AG09309 (cell line): ENCODE measurements at places on chromosomes 2 and 18.
A peak's percentile ranks its signal among the peaks of the same experiment; 100 is the strongest.

DNA sequence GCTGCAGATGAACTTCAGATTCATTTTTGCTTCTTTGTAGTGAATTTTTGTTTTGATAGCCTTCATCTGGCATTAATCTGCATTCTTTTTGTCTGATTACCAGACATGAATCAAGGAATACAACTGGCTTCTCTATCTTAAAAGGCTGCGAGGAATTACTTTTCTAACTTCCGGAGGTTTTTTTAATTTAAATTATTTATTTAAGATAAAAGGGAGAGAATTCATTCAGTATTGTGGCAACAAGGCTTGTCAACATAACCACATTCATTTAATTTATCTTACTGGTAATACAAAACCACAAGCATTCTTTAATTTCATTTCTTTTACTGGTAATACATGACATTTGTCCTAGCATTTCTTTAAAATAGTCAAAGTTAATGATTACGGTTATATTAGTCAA is 36.0 kb downstream of the CSRNP3 start:
- DNase-seq = peak; percentile 13

DNA sequence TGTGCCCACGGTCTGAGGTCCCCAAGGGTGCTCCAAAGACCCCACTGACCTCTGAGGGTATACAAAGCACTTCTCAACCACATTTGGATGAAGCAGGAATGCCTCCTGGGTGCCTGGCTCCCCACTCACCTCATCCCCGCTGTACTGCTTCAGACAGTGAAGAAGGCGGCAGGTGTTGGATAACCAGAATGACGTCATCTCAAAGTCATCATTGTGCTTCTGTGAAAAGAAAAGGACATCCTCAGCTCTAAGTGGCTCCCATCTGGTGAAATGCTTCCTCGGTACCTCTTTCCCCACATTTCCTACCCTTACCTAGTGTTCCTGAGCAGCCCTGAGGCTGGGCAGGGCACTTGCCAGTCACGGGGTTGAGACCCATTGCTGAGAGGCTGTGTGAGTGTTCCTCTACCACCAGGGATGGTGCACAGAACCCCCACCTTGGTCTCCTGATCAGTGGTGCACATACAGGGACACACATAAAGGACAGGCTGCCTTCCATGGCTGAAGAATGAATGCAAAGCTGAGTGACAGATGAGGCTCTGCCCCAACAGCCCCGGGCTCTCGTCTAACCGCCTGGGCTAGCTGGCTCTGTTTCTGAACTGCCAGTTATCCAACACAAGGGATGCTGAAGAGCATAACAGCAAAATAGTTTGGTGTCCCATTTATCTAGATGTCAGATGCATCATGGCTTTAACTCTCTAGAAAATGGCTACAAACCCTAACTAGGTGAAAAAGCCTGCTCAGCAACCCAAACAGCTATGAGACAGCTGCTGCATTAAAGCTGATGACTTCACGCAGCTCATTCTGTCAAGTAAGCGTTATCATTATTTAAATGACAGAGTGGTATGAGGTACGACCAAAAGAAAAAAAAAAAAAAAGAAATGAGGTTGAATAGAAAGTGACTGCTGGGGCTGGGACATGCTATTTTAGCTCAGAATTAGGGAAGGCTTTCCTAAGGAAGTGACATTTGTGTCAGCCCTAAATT is 28.2 kb upstream of the ACAA2 start:
- no peak for DNase-seq

- no peak for DNase-seq
These were observed 17.5 kb upstream of the CCL20 start for GRCh38 chr2:227796045-227796711.

- DNase-seq = no peak
These were observed 105.9 kb downstream of the PXDN start for GRCh38 chr2:1638281-1638860.

DNA sequence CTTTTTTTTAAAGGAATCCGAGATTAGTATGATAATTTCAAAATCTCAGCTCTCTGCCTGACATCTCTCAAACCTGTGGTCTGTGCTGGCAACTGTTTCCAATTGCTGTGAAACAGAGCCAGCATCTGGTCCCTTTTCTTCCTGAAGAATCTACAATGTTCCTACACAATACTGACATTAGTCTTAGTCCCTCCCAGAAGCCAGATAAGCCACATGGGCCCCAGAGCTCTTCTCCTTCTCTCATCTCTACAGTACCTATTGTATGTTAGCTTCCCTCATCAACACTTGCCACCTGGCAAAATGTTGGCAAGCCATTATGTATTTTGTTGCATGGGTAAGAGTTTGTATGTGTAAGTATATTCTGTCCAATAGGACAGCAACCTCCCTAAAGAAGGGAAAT is 62.9 kb upstream of the CDKL4 start:
- no peak for DNase-seq

DNA sequence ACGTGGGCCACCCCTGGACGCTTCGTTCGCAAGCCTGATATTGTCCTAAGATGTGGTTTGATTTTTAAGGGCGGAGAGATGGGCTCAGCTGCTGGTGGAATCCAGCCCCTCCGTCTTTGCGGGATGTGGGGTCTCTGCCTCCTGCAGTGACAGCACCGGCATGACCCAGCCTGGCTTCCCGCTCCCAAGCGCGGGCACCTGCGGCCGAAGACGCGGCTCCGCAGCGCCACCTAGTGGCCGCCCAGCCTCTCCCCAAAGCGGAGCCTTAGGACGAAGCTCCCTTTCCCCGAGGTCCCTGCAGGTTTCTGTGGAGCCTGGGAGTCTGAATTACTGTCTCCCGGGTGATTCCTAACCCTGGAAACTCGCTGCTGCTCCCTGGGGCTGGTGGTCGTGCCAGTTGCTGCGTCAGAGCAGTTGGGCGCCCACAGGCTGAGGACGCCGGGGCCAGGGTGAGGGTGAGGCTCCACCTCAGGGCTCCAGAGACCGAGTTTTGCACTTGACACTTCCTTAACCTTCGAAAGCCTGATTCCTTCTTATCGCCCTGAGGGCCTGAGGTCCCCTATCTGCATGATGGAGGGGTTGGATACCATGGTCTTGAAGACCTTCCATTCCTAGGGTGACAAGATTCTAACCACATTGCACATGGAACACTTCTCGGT is 137.5 kb downstream of the TPO start:
- no peak for DNase-seq

- no peak for DNase-seq
These were observed 29.6 kb downstream of the TNS1 start for GRCh38 chr2:217973008-217973787.

DNA sequence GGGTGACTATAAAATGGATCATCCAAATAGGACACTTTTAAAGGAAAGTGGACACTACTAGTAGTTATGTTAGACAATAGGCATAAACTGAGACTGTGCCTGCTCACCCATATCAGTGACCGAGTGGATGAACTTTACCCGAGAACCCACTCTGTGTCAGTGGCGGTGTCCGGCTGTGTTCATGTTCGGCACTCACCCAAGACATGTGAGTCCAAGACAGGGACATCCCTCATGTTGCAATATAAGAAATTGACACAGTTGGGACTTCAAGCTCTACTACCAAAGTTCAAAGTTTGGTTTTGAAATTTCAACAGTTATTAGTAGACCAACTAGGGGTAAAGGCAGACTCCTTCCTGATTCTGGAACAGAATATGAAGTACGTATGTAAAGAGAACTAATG is 326.3 kb upstream of the TNP1 start:
- DNase-seq = no peak

DNA sequence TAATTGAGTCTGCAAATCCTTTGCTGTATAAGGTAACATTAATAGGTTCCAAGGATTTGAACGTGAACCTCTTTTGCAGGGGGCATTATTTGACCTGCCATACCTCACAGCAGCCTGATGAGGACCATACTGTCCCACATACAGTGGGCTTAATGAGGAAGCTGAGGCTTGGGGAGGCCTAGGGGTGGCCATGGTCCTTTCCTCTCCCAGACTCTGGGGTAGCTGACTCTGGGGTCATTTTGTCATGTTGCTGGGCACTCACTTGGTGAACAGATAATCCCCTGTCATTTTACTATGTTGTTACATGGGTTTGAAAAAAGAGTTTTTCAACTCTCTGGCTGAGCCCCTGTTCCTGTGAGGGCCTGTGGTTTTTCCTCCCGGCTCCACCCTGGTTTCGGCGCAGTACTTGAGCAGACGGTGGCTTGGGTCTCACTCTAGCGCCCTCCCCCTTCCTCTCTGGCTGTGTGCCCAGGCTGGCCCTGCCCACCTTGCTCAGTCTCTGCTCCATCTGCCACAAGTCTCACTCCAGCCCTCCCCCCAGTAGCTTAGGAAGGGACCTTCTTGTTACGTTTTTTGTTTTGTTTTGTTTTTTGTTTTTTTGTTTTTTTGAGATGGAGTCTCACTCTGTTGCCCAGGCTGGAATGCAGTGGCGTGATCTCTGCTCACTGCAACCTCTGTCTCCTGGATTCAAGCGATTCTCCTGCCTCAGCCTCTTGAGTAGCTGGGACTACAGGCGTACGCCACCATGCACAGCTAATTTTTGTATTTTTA is 21.0 kb downstream of the INPP4A start:
- DNase-seq = no peak

- no peak for DNase-seq
These were observed 44.7 kb upstream of the TMEM131 start for GRCh38 chr2:98040331-98040939.

DNA sequence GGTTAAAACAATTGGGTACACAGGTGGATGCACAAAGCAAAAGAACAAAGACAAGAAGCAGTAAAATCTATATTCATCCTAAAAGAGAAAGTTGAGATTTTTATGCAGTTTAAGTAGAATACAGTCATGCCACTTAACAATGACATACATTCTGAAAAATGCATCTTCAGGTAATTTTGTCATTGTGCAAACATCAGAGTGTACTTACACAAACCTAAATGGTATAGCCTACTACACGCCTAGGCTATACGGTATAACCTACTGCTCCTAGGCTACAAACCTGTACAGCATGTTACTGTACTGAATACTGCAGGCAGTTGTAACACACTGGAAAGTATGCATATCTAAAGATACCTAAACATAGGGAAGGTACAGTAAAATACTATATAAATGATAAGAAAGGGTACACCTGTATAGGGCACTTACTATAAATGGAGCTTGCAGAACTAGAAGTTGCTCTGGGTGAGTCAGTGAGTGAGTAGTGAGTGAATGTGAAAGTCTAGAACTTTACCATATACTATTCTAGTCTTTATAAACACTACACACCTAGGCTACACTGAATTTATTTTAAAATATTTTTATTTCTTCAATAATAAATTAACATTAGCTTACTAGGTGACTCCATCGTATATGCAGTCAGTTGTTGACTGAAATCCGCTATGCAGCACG is 132.9 kb downstream of the BARD1 start:
- DNase-seq = no peak

GRCh38 chr2:12737297-12737696 is 20.6 kb downstream of the TRIB2 start:
- DNase-seq = no peak

DNA sequence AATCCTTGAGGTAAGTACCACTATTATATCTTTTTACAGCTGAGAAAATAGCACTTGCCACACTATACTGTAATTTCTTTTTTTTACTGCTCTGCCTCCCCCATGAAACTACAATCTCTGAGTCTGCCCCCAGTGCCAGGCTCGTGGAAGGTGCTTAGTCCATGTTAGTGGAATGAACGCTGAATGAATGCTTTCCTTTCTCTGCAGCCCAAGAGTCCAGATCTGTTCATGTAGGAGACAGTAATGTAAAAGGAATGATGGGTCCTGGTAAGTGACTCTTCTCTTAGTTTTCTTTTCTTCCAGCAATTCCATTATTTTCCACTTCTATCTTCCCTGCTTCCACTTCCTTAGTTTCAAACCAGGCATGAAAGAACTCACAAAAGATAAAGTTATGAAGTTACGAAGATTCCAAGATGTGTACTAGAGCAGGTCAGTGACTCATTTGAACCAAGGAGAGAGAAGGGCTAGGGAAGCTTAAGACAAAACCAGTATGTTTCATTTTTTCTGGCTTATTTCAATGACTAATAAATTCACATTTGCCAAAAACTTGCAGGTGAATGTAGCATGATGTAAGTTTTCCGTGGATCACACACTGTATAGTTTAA is 46.0 kb downstream of the ARHGEF33 start:
- peak; percentile 10 for DNase-seq

DNA sequence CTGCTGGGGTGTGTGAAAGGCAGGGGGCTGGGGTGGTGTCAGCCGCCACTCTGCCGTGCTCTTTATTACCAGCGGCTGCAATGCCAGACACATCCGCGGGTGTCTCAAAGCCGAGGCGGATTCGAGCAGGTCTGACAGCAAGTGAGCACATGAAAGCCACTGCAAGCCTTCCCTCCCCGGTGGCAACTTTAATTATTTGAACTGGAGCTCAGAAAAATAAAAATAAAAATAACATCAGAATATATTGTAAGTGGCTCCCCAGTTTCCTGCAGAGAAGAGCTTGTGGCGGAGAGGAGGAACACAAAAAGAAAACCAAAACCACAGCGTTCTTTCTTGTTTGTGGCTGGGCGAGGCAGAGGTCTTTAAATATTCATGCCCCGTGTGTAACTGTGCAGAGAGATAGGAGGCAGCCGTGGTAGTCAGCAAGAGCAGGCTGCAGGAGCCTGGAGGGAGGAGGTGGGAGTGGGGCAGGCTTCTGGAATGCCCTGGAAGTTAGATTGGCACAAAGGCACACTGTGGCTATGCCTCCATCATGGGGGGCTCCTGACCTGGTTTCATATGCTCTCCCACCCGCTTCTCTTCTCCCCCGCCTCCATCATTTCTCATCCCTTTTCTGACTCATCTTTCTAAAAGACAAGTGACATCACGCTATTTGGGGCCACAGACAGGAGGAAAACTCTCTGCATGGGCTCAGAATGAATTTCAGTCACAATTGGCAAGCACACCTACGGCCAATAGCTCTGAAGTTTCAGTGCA is 199.8 kb downstream of the CLIP4 start:
- DNase-seq = no peak

- no peak for DNase-seq
These were observed 157.1 kb downstream of the BAZ2B start for GRCh38 chr2:159459279-159459678.

DNA sequence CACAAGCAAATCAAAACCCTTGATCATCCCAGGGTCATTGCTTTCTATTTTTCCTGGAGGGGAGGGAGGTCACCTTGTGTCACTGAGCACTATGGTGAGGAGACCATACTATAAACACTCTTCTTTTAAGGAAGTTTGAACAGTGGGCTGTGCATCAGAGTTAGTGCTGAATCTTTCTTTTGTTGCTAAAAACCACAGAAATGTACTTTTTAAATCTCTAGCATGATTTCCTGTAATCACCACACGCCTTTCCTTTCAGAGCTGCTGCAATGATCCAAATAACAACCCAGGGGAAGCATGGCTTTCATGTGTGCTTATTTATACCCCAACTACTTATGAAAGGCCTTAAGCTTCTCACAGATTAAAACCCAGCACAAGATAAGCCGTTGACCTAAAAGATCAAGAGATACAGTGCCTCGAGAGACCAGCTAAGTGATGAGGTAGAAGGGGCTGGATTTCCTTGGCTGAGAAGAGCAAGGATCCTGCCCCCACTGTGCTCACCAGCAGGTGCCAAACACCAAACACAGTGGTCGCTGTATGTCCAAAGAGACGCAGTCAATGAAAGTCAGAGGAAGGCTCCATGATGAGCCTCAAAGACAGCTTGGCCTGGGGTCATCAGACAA is 34.7 kb downstream of the TRABD2A start:
- DNase-seq = no peak

GRCh38 chr2:108931372-108931771 is 57.6 kb downstream of the EDAR start:
- no peak for DNase-seq
